SJCRH30 (cell line): ENCODE measurements at places on chromosomes 5 and 9. TPM values are rescaled to one million over a fixed set of nuclear protein-coding genes. Genes with fewer than 3 reads are reported as not detected.

Gene HTR1A
- total RNA-seq, result not detected in 2 replicates

Gene TMEM141
- total RNA-seq, result 17.3 and 26.2 TPM in 2 replicates

Gene ADAMTS16
- total RNA-seq, result 0.35 and 0.71 TPM in 2 replicates

Gene ECSCR
- total RNA-seq, result 0.14 TPM in 1 of 2 replicates, not detected in the other

DNA sequence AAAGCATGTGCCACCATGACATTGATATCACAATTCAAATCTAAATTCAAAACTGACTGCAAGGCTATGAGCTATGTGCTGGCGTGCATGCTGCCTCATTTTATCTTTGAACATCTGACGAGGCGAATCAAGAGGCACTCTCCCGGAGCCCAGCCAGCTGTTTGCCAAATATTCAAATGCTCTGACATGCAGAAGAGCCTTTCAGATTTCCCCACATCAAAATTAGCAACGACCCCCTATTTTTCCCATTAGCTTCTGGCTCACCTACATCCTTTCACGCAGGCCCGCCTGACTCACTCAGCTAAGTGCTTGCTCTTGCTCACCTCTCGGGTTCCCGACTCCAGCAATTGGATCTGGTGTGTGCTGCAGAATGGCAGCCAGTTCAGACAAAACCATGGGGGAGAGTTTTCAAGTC is 159.0 kb downstream of the NR2F1-AS1 start:
- no peak overlapping the region for H3K27ac ChIP-seq
- no peaks in the 10 kb centered on the region for H3K36me3 ChIP-seq
- no peak overlapping the region for H3K4me3 ChIP-seq
- DNase-seq, result no peak
- H3K4me1 ChIP-seq, result no peaks in the 10 kb centered on the region

GRCh38 chr5:147040856-147041255 is 162.3 kb upstream of the PPP2R2B start:
- DNase-seq, result no peak
- no peak overlapping the region for H3K27ac ChIP-seq
- no peak overlapping the region for H3K4me3 ChIP-seq
- H3K27me3 ChIP-seq, result no peaks in the 10 kb centered on the region

DNA sequence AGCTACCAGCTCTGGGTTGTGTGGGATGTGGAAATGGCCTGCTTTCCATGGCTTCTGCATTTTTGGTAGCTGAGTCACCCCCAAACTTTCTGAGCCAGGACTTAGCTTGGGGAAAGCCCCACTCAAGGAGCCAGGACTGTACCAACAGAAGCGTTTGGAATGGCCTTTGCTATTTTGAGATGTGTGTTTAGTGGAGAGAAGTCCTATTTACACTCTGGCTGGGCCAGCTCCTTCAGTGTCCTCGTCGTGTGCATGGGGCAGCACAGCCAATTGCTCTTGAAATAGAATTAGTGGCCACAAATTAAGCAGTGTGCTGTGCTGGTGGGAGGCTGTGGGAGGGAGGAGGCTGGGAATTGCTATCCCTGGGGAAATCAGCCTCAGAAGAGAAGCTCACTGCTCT is 51.6 kb downstream of the ENTREP1 start:
- DNase-seq, result peak; percentile 63
- no peaks in the 10 kb centered on the region for H3K27me3 ChIP-seq
- peak overlapping the region; percentile 14; the same call in 1 of the 2 replicates for H3K27ac ChIP-seq
- H3K4me1 ChIP-seq, result peaks cover 40% of the 10 kb centered on the region
